ENCODE measurements at places on chromosomes 12 and 14.

DNA sequence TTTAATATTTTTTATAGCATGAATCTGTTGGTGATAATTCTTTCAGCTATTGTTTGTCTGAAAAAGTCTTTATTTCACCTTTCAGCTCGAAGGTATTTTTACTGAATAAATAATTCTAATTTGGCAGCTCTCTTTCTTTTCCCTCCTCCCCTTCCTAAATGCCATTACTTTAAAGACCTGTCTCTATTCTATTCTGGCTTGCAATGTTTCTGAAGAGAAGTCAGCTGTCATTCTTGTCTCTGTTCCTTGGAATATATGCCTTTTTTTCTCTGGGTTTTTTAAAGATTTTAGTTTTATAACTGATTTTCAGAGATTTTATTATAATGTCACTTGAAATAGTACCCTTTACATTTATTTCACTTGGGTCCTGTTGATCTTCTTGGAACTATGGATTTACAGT lies 237.9 kb upstream of the DAAM1 start:
- peaks cover 15% of the 10 kb centered on the region for H3K27me3 ChIP-seq
- H3K36me3 ChIP-seq = no peaks in the 10 kb centered on the region
- DNase-seq = no peak
- H3K27ac ChIP-seq = no peak overlapping the region
- H3K4me1 ChIP-seq = no peaks in the 10 kb centered on the region
- H3K4me3 ChIP-seq = no peak overlapping the region

DNA sequence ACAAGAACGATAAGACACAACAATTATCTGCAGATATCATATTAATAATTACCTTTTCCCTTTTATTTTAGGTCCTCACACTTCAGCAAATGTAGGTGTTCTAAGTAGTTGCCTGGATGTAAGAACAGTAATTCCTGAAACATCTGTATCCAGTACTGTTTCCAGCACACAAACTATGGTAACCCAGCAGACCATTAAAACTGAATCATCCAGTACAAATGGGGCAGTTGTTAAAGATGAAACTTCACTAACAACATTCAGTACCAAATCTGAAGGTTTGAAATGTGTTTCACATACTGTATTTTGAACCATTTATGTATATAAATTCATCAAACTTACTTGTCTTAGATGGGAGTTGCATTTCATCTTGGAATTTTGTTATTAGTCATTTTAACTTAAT lies 31.0 kb downstream of the HCFC2 start:
- H3K4me1 ChIP-seq = no peaks in the 10 kb centered on the region
- H3K27me3 ChIP-seq = no peaks in the 10 kb centered on the region
- no peak for DNase-seq
- no peak overlapping the region for H3K4me3 ChIP-seq

DNA sequence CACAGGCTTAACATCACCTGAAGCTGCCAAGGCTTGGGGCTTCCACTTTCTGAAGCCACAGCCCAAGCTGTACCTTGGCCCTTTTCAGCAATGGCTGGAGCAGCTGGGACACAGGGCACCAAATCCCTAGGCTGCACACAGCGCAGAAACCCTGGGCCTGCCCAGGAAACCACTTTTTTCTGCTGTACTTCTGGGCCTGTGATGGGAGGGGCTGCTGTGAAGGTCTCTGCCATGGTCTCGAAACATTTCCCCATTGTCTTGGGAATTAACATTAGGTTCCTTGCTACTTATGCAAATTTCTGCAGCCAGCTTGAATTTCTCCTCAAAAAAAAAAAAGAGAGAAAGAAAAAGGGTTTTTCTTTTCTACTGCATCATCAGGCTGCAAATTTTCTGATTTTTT lies 219.1 kb downstream of the RPL10L start:
- no peak overlapping the region for H3K27ac ChIP-seq
- no peak for DNase-seq
- no peaks in the 10 kb centered on the region for H3K4me1 ChIP-seq
- H3K4me3 ChIP-seq = no peak overlapping the region

DNA sequence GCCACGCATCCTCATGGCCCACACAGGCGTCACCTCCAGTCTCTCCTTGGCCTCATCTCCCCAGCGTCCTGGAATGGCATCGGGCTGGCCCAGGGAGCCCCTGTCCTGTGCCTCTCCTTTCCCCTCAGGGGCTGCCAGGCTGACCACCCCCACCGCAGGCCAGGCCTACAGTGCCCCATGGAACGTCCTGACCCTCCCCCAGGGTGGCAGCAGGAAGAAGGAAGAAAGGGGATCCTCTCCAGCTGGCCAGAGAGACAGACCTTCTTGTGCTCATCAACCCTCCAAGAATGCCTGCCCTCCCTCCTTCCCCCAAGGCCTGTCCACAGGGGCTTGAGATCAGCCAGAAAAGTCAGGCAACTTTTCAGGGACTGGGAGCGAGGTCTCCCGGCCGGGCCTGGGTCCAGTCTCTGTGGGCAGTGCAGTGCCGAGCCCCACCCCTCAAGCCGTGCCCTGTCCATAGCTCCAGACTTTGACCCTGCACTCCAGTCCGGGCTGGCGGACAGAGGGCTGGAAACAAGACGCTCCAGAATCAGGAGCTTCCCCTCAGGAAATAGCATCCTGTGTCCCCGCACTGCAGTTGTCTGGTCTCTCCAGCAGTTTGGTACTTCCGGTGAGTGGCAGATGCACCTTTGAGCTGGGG lies at the start of gene DAO:
TSS of gene DAO (plus strand) at position 478 of the 640 bp plus-strand sequence. CDS start 4,915 bp downstream, outside the sequence.
- no peaks in the 10 kb centered on the region for H3K36me3 ChIP-seq
- peaks cover 23% of the 10 kb centered on the region for H3K27me3 ChIP-seq
- peaks cover 10% of the 10 kb centered on the region for H3K4me1 ChIP-seq
- H3K4me3 ChIP-seq = no peak within 1 kb of the TSS
- DNase-seq = no peak

DNA sequence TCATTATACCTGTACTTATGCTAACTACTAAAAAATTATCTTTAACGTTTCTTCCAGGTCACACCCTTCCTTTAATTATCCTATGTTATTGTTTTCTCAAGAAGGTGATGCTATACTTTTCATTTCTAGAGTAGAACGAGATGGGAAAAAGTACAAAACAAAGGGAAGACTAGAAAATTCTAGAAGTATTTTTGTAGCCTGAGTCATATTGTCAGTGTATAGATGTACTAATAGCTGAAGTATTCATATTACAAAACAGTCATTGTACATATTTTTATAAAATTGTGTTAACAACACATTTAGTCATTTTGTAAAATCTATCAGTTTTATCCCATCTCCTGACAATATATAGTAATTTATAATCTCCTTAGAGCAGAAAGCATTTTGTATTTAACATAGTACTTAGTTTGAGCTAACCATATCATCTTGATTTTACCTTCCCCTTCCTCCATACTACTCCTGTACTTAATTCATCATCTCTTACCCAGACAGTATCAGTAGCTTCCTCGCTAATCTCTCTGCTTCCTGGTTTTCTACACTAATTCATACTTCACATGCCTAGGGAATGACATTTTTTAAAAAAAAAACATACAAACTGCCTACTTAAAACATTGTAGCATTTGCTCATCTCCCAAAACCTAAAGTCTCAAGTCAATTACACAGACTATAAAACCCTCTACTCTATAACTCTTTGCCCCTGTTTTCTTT lies 920.9 kb downstream of the RPS29 start:
- no peak overlapping the region for H3K4me3 ChIP-seq
- no peaks in the 10 kb centered on the region for H3K27me3 ChIP-seq
- H3K36me3 ChIP-seq = no peaks in the 10 kb centered on the region
- no peak overlapping the region for H3K27ac ChIP-seq
- no peaks in the 10 kb centered on the region for H3K4me1 ChIP-seq

DNA sequence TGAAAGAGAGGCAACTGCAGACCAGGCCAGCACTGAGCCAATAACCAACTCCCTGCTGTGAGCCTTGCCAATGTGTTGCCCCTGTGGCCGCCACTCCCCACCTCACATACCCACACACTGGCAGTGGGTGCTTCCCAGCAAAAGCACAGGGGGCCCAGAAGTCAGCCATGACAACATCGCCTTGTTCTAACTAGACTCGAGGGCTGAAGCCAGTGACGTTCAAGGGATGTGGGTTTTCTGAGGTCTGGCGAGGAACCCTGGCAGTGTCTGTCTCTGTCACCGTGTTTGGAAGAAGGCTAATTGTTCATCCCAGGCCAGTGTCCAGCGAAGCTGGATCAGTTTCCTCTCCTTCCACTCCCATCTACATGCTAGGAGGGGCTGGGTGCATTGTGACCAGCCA lies 311.8 kb upstream of the AMIGO2 start:
- H3K4me1 ChIP-seq = peaks cover 86% of the 10 kb centered on the region
- no peaks in the 10 kb centered on the region for H3K27me3 ChIP-seq
- peak overlapping the region; percentile 98 for H3K27ac ChIP-seq
- peaks cover 20% of the 10 kb centered on the region for H3K36me3 ChIP-seq
- peak; percentile 73 for DNase-seq

DNA sequence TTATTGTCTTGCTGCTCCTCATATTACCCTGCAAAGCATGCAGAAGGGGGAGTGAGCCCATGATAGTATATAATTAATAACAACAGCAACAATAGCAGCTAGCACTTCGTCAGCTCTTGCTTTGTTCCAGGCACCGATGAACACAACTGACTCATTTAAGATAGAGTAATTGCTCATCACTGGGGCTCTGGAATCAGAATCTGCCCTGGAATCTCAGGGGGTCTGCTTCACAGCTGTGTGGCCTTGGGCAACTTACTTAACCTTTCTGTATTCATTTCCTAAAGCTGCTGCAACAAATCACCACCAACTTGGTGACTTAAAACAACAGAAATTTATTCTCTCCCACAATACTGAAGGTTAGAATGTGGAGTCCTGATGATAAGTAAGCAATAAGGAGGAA lies 55.0 kb upstream of the PSMC1 start:
- no peak overlapping the region for H3K4me3 ChIP-seq
- H3K27me3 ChIP-seq = peaks cover 28% of the 10 kb centered on the region
- H3K36me3 ChIP-seq = no peaks in the 10 kb centered on the region
- H3K27ac ChIP-seq = no peak overlapping the region

DNA sequence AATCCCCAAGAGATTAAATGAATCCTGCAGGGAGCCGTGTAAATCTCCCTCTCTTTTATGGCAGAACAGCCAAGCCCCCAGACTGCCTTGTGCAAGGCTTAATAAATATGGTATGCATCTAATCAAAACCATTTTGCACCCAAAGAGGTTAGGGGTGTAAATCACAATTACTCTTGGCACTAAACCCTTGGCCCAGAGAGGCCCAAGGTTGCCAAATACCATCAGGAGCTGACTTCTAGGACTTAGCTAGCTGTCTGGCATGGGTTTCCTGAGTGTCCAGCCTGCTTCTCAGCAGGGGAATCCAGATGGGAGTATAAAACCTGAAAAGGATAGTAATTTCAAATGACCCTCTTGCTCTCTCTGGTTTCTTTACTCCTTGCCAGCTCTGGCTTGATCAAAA lies 610.4 kb downstream of the MED13L start:
- no peak overlapping the region for H3K27ac ChIP-seq
- DNase-seq = no peak
- H3K4me3 ChIP-seq = no peak overlapping the region
- H3K4me1 ChIP-seq = no peaks in the 10 kb centered on the region

GRCh38 chr12:132171968-132172521 lies 27.8 kb downstream of the NOC4L start:
- peaks cover 35% of the 10 kb centered on the region for H3K4me1 ChIP-seq
- no peak overlapping the region for H3K27ac ChIP-seq
- DNase-seq = no peak
- peaks cover 61% of the 10 kb centered on the region for H3K27me3 ChIP-seq
